ENCODE measurements at places on chromosomes 5 and 9.

GRCh38 chr5:168649306-168649705, 70.1 kb upstream of the PANK3 start:
- no peak for DNase-seq

GRCh38 chr5:141758310-141758998, 76.4 kb upstream of the ARAP3 start:
- no peak for DNase-seq

- DNase-seq, result no peak
These were observed 99.7 kb downstream of the STARD4 start for GRCh38 chr5:111412593-111412992.

DNA sequence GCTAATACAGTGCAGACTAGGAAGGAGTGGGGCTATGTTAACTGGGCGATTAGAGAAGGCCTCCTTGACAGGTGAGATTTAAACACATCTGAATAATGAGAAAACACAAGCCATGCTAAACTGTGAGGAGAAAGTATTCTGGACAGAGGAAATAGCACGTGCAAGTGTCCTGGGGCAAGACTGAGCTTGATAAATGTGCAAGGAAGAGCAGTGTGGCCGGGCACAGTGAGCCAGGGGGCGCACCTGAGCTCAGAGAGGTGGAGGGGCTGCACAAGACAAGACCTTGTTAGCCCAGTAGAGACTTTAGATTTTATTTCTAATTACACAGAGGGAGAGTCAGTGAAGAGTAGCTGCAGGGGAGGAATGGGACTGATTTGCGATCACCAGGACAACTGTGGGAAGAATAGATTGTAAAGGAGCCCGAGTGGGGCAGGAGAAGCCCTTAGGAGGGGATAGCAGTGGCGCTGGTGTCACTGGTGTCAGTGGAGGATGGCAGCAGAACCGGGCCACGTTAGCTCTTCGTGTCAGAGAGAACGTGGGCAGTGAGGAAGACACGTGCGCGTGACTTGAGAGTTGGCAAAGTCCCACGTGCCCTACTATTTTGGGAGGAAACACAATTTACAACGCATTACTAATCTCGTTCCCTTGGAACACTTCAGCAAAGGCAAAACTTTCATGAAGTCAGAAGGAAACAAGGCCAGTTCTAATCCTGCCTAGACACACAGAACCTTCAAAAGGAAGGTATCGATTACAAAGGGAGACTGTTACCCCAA, 17.9 kb upstream of the C5orf47 start:
- DNase-seq, result no peak

- no peak for DNase-seq
These were observed 6.1 kb upstream of the RXFP3 start for GRCh38 chr5:33929925-33930690.

GRCh38 chr9:21988056-21988990, 5.9 kb downstream of the CDKN2A start:
- DNase-seq, result no peak

- DNase-seq, result no peak
These were observed 101.6 kb upstream of the SPRY4 start for GRCh38 chr5:142426129-142427014.

DNA sequence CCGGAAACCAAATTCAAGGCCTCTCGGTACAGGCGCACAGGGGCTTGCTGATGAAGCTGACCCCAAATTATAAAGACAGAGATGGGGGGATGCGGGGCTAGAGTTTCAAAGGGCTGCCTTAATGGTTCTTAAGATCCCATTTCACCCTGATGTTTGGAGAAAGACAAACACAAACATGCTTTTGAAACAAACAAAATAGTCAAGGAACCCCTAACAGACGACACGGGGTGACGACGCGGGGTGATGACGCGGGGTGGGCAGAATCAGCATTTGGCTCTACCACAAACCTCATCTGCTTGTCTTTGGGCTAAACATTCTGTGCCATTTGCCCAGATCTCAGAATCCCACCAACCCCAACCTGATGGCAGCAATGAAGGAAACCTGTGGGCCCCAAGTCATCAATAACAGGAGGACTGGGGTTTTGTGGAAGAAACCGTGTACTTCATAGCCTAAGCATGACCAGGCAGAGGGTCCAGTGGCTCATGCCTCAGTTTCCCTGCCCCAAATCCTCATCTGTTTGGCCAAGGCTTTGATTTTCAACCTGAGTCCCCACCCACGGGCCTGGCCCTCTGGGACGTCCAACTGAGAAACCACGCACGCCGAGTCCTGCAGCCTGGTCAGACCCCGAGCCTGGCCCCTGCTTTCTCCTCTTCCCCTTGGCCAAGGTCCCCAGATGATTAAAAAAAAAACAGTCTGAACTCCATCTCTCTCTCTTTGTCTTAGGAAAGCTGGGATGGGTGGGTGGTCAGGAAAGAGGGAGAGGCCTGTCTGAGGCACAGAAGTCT, 148.5 kb downstream of the COL23A1 start:
- DNase-seq, result no peak

GRCh38 chr5:16597946-16598694, 18.7 kb downstream of the RETREG1 start:
- DNase-seq, result no peak

- no peak for DNase-seq
These were observed 56.7 kb downstream of the SLC1A1 start for GRCh38 chr9:4547016-4547415.

GRCh38 chr5:10621832-10622231, 58.0 kb downstream of the ANKRD33B start:
- no peak for DNase-seq

DNA sequence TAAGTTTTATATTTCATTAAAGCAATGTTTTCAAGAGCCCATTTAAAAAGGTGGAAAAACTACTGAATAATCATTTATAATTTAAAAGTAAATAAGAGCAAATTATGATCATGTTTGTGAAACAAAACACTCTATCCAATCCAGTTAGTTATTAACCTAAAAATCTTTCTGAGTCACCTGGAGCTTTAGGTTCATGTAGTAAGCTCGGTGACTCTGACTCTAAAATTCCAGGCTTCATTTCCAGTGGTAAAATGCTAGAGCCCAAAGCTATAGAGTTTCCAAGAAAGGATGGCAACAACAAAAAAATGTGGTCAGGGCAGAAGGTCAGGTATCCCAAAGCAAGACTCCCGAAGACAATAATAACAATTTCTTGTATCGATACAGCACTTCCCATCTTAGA, 76.1 kb upstream of the SPOCK1 start:
- no peak for DNase-seq

DNA sequence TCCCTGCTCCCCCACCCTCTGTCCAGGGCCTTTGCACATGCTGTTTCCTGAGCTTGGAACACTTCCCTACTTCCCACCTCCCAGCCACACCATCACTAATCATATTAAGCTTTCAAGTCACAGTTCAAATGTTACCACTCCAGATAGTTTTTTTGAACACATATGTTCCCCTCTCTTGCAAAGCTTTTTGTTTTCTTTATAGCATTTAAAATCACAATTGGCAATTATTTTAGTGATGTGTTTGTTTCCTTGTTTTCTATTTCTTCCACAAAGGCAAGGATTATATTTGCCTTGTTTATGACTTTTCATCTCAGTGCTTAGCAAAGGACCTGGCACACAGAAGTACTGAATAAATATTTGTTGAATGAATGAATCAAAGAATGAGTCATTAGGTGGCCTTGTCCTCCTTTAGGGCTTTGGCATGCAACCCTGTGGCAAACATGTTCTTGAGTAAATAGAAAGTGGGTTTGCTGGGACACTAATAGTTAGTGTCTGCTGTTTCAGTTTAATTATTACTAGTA, 386.8 kb downstream of the FGF10 start:
- DNase-seq, result peak; percentile 93

DNA sequence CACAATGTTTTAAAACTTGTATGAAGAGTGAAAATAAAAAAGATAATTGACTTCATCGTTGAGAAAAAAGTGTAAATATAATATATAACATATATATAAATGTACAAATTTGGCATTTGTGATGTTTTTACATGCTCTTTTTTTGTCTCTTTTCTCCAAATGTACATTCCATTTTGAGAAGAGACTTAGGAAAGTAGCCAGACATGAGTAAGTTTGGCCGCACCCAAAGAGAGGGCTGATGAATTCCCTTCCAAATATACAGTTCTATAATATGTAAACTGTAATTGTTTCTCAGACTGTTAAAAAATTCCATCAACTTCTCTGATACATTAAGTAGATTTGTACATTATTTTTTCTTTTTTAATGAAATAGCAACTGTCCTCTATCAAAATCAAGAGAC, 193.2 kb upstream of the MAP3K1 start:
- DNase-seq, result no peak

- DNase-seq, result no peak
These were observed 233.9 kb upstream of the ZNF608 start for GRCh38 chr5:124980163-124980941.
